ENCODE measurements at places on chromosomes 13 and 19.

- DNase-seq: no peak
Measured at GRCh38 chr19:46124638-46125115, at the start of gene IGFL3. TSS of gene IGFL3 (minus strand) at chr19:46124688. CDS start at chr19:46124649, 39 bp downstream.

GRCh38 chr13:80306337-80306972, 34.5 kb downstream of the SPRY2 start:
- DNase-seq: no peak

GRCh38 chr19:43784981-43785808, 4.4 kb upstream of the KCNN4 start:
- no peak for DNase-seq

- no peak for DNase-seq
Measured at GRCh38 chr13:98026457-98026857, 73.0 kb downstream of the IPO5 start.

DNA sequence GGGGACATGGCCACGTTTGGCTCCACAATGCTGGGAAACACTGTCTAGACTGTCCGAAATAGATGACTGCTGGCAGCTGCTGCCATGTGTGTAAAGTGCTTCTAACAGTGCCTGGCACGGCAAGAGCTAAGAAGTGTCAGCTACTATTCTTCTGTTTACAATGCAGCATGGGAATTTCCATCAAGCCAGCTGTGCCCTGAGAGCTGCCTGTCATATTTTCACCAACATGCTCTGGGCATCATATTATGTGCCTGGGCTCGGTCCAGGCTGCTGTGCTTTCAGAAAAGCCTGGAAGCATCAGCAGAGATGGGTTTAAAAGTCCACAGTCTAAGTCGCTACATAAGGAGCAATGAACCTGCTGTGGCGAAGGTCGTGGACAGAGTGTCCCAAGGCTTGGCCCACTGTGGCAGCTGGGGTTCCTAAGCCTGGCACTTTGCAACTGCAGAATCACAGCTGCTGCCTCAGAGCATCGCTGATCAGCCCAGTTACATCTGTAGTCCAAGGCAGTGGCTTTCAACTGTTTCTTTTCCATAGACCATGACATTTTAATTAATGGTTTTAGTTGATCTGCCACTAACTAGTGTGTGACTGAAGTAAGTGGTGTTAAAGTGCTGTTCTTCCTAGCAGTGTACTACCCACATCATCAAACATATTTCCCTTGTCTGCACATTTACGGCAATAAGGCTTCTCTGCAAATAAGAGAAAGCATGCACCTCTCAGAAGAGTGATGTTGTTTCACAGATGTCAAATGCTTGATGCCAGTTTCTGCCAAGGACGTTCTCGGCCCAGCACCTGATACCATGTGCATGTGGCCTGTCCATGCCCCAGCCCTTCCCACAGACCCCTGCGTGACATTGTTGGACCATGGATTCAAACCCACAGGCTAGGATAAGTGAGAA, 95.7 kb upstream of the C1QTNF9B start:
- no peak for DNase-seq

DNA sequence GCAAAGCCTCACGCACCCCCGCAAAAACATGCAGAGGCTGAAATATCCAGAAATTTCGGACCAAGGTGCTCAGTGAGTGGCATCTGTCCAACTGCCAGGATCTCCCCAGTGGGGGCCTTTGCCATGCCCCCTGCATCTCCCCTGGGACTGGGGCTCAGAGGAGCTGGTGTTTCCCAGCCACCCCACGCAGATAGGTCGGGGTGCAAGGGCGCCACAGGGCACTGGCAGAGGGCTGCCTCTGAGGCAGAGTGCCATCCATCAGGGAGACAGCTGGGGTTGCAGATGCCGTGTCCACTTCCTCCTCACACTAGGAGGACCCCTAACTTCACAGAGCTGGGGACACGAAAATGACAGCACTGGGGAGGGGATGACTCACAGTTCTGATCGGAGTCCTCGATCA, 26.3 kb downstream of the IZUMO4 start:
- DNase-seq: no peak

GRCh38 chr13:97441368-97441767, 7.4 kb downstream of the RAP2A start:
- DNase-seq: no peak

DNA sequence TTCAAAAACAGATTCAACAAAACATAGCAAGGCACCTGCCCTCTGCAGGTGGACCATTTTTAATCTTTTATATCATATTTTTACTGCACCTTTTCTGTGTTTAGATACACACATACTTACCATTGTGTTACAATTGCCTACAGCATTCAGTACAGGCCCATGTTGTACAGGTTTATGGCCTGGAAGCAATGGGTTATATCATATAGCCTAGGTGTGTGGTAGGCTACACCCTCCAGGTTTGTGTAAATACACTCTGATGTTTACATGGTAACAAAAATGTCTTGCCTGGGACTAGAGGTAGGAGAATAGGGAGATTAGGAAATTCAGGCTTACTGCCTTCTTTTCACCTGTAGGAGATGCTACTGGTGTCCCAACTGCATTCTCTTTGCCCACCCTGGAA, 8.2 kb upstream of the UBAC2 start:
- DNase-seq: no peak

- DNase-seq: no peak
Measured at GRCh38 chr13:25276748-25277147, 10.5 kb downstream of the MTMR6 start.

- DNase-seq: no peak
Measured at GRCh38 chr19:11479898-11480714, 740 bp downstream of the ELAVL3 start.

DNA sequence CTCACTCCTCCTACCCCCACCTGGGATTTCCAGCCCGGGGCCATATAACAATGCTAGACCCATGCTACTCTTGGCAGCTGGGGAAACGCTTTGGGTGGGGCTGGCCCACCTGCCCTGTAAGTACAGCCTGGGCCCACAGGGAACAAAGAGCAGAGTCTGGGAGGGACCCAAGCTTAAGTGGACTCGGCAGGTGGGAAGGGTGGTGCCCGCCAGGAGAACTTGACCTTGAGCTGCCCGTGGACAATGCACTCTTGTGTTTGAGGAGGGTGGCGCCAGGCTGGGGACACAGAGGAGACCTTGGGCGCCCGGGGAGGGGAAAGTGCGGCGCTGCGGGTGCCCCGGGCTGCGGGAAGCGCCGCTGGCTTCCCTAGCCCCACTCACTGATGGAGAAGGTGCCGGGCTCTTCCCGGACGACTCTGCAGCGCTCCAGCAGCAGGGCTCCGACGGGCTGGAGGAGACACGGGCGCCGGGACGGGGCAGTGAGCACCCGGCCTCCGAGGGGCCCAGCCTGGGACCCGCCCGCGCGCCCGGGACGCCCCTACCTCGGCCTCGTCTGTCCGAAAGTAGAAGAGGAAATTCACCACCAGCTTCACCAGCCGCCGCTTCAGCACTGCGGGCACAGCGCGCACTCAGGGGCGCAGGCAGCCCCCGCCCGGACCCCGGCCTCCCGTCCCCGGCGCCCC, 607 bp downstream of the PLEKHJ1 start:
- no peak for DNase-seq

DNA sequence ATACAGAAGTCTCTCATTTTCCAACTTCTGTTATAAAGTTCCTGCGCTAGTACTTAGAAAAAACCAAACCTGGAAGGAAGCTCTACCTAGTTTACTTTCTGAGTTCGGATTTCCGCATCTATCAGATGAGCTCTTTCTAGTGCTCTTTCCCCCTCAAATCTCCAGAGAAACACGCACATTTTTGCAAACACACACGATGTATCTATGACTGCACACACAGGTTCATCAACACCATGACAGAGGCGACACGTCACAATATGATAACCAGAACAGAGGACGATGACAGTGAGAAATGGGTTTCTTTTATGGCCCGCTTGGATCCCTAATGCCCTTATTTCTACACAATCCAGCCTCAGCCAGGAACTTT, 629 bp upstream of the LRRC63 start:
- no peak for DNase-seq

DNA sequence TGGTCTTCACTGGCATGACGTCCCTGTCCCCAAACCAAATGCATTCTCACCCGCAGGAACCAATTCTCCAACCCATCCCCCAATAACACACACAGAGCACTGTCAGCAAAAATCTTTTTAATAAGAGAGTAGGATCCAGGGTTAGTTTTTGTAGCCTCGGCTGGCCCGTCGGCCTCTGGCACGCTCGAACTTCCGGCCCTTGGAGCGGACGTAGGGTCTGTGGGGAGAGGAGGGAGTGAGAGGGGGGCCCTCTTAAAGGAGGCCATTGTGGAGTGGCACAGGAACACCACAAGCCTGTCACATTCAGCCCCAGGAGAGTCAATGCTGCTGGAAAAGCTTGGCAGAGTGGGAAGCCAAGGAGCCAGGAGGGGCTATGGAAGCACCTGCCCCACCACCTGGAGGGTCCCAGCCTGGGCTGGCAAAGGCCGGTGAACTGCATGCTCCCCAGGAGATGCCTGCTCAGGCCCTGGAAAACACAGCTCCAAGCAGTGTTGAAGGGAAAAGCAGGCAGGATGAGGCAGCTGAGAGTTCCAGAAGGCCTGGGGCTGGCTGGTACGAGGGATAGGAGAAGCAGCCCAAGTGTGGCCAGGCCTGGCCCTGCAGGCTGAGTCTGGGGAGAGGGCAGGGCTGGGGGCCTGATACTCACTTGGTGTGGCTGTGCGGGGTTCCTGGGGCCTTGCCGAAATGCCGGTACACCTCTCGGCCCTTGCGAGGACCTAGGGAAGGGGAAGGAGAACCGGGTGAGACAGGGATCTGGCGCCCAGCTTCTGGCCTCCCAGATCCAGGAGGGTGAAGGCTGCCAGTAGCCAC, 560 bp upstream of the FAM83E start:
- no peak for DNase-seq

DNA sequence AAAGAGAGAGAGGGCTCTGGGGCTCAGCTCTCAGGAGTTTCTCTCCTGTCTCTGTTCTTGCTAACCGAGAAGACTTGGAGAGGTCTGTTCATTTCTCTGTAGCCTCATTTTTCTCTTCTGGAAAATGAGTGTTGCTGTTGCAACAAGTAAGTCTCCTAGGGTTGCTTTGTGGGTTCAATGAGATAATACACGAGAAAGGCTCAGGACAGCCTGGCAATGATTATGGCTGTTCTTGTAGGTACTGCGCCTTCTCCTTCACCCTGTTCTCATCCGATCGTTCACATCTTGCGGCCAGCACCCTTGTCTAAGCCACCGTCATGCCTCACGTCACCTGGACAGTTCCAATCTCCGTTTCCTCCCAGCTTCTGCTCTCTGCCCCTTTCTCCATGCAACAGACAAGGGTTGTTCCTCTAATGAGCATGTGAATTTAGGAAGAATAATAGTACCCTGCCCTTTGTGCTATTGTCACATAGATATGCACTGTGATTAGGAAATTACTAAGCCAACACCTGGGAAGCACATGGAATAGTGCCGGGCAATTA, 4.2 kb downstream of the C5AR1 start:
- no peak for DNase-seq

DNA sequence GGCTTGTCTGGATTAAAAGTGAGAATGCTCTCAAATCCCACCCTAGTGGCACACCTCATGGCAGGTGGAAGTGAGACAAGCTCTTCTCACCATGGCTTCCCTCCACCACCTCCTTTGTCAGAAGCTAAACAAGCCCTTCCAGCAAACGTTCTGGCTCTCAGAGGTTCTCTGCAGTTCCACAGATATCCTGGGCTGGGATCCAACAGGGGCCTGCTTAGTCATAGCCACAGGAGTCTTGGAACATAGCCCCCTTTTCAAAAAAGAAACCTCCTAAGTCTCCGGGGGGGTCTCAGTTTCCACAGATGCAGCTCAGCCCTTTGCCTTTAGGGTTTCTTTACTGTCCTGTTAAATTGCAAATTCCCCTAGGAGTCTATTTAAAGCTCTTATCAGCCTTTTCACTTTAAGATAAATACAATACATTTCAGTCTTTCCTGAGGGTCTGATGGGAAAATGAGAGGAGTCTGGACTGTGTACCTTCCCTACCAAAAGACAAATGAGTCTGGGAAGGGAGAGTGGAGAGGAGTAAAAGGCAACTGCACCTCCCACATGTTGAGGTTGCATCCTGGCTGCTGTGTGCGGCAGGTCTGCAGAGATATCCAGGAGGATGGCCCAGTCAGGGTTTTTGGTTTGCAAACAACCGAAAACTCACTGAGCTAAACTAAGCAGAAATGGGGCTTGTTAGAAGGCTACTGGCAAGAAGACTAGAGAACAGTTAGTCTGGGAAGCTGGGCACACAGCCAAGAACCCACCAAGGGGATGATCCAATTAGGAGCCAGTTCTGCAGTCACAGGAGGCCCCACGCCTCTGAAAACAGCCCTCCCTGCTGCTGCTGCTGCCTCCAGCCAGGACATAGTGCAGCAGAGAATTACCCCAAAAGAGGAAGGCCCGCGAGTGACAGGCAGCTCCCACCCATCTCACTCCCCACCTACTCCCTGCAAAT, 41.4 kb upstream of the SERP2 start:
- no peak for DNase-seq

GRCh38 chr13:40613914-40614313, 52.5 kb downstream of the FOXO1 start:
- DNase-seq: no peak

DNA sequence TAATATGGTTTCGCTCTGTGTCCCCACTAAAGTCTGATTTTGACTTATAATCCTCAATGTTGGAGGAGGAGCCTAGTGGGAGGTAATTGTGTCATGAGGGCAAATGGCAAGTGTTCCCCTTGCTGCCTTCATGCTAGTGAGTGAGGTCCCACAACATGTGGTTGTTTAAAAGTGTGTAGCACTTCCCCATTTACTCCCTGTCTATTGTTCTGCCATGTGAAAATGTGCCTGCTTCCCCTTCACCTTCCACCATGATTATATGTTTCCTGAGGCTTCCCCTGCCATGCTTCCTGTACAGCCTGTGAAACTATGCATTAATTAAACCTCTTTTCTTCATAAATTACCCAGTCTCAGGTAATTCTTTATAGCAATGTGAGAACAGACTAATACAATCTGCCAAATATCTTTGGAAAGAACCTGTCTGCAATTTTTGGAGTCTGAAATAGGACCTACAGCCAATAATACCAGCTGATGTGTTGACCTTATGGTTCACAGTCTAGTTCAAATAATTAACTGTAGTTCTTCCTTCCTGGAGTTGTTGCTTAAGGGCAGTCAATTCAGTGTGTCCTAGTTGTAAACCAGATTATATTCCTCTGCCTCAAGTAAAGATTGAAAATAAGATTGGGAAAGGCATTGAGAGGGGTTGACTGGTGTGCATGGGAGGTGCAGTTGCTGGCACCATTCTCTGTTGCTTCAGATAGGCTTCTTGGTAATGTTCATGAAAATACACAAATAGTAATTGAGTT, 1442.9 kb downstream of the SLITRK1 start:
- DNase-seq: no peak

GRCh38 chr13:42581427-42581826, 7.5 kb downstream of the TNFSF11 start:
- no peak for DNase-seq
